Activated CD8-positive, alpha-beta memory T cell treated with anti-CD3 and anti-CD28 coated beads for 24 hours (primary cell): ENCODE measurements at places on chromosomes 1 and 21.

DNA sequence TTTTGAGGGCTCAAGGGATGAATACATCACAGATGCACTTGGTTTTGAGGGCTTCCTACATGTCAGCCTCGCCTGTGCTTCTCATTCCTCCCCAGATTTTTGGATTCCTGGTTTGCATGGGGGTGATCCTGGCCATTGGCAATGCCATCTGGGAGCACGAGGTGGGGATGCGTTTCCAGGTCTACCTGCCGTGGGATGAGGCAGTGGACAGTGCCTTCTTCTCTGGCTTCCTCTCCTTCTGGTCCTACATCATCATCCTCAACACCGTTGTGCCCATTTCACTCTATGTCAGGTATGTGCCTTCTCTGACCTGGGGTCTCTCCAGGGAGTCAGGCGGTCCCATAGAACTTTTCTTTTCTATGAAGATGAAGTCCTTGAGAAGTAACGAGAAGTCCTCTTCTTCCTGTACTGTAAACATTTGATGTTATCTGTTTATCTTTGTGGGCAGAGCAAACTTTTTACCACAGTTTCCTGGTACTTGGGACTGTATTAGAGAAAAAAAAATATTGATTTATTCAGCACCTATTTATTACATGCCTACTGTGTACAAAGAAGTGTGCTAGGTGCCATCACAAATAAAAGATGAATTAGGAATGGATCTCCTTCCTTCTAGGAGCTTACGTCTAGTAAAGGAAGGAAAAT is 12.0 kb downstream of the ATP8B2 start:
- no peak for DNase-seq

DNA sequence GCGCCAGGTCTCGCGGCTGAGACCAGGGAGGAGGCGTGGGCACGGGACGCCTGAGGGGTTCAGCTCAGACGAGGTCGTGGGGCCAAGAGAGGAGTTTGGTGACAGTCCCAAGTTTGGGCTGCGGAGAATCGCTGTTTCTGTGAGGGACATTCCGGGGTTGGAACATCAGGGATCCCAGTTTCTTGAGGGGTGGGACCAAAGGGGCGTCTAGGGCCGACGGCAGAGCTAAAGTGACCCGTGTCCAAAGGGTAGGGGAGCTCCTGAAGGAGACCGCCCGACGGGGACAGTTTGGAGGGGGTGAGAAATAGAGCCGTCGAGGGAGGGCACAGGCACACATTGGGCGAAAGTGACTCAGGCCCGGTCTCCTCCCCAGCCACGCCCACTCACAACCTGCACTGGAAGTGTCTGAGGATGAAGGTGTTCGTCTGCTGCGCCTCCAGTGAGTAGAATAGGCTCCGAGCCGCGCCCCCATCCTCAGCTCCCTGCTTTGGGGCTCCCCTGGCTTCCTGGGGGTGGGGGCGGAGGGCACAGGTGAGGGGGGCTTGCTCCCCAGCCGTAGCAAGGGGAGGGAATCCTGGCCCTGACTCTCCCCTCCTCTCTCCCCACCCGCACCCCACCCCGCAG is 7.0 kb downstream of the EFNA3 start:
- DNase-seq = peak; percentile 87

GRCh38 chr1:208089149-208089548 is 155.0 kb downstream of the PLXNA2 start:
- DNase-seq = no peak

- no peak for DNase-seq
These were observed 46.2 kb downstream of the L1TD1 start for GRCh38 chr1:62240651-62241370.

- no peak for DNase-seq
These were observed 16.3 kb upstream of the SARS1 start for GRCh38 chr1:109197158-109198042.

DNA sequence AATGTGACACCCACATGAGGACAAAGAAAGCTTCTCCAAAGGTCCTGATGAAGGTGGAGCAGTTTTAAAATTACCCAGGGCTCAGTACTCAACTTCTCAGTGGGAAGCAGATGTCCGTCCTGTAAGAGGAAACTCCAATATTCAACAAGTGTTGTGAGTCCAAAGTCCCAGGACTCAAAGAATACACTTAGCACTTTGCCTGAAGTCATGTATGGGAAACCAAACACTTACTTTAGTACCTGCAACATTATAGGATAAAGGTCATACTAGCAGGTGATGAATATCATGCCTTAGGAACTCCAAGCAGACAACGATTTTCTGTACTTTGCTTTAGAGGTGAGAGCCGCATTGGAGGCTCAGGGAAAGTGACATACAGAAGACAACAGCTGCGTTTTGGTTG is 37.2 kb upstream of the ST6GALNAC3 start:
- no peak for DNase-seq

- no peak for DNase-seq
These were observed 17.8 kb upstream of the HSD17B7 start for GRCh38 chr1:162772571-162773154.

DNA sequence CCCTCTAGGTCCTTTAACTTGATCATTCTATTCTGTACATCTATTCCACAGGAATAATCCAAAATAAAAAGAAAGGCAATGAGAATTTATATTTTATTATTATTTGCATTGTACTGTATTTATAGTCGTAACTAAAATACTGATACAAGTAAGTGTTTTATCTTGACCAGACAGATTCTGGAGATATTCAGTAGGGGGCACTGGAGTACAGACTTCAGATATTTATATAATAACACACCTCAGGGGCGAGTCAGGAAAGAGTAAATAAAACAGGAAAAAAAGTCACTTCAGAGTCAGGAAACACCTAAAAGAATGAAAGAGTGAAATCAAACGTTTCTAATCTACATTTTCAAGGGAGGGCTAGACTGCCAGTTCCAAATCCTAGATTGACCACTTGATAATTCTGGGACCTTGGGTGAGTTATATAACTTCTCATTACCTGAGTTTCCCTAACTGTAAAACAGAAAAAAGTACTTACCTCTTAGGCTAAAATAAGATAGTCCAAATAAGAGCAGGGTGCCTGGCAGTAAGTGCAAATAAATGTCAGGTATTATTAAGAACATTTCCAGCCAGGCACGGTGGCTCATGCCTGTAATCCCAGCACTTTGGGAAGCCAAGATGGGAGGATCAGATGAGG is 31.1 kb upstream of the MTF1 start:
- DNase-seq = no peak

DNA sequence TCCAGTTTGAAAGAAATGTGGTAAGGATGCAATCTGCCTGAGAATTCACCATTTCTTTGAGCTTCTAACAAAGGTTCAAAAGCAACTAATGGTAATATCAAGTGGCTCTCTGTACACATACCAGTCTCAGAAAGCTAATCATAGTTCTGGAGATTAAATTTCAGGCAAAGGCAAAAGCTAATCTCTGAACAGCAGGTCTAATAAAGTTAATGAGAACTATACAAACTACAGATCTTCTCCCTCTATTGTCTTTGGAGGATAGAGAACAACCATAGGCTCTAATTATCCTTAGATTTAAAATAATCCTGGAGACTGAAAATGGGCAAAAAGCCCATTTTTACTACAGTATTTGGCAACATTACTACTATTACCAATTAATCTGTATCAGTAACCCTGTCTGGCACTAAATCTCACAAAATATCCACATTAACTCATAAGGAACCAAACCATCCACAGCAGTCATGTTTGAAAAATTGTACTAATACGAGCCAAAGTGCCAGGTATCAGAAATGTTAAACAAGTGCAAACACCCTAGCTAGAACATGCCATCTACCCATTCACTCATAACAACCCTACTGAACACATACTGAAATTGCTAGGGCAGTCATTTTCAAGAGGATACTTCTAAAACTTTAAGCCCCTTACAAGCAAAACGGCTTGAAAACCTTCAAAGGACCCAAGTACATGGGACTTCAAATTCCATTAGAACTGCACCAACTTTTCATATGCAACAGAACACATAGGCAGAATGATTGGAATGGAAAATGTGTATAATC is 4.8 kb downstream of the DIPK1A start:
- no peak for DNase-seq

GRCh38 chr1:60130703-60131102 is 57.1 kb upstream of the C1orf87 start:
- no peak for DNase-seq

DNA sequence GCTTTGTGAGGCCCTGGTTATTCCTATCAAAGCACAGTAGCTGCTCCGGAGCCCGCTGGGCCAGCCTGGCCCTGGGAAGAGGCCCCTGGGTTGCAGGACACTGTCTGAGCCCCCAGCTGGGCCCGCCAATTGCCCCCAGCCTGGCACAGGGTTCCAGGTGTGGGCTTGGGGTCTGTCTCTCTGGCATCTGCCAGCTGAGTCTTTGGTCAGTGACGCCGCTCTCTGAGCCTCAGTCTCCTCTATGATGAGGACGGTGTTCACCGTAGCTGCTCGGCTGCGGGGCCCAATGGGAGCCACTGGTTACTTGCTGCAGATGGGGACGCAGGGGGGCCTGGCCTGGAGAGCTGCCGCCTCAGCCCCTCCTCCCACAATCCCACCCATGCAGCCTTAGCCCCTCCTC is 41.0 kb downstream of the TP73 start:
- DNase-seq = no peak

- no peak for DNase-seq
These were observed 50.9 kb upstream of the AJAP1 start for GRCh38 chr1:4603295-4604110.

GRCh38 chr1:159223004-159223403 is 18.3 kb downstream of the ACKR1 start:
- DNase-seq = no peak

GRCh38 chr1:244918421-244919319 is 54.3 kb upstream of the HNRNPU start:
- DNase-seq = peak; percentile 82

GRCh38 chr21:14694817-14695216 is 148.7 kb upstream of the SAMSN1 start:
- DNase-seq = no peak

- DNase-seq = no peak
These were observed 112.1 kb downstream of the PCNX2 start for GRCh38 chr1:233183226-233184020.

DNA sequence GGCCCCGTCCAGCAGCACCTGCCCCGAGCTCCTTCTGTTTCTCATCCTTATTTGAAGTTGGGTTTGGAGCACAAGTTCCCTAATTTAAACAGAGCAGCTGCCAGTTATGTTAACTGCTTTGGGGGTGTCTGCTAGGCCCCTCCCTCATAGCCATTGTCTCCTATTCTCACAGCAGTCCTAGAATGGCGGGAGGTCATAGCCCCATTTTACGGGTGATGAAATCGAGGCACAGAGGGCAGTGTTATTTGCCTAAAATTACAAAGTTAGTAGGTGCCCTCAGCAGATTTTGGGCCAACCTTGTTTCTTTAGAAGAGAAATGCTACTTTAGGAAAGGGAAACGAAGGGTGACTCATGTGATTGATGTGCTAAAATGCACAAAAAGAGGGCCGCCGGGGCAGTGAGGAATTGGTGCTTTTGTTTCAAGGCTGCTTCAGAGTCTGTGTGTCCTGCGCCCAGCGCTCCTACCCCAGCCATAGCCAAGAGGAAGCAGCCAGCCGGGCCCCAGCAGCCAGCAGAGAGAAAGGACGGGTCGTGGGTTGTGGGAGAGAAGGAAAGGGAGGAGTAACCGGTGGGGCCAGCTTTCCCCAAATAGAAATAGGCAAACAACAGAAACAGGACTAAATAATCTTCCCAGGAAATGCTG is 13.0 kb downstream of the VANGL1 start:
- no peak for DNase-seq

DNA sequence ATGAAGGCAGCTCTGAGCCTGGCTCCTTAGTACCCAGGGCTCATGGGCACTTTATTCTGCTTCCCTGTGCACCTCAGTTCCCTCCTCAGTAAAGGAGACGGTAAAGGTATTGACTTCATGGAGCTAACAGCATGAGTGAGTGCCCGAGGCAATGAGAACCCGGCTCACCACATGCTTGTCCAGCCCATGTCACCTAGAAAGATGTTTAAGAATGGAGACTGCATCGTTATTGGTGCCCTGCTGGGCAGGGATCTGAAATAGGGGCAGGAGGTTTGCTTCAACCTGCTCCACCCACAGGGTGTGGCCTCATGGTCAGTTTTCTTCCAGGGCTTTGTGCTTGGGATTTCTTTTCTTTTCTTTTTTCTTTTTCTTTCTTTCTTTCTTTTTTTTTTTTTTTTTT is 7.0 kb upstream of the KCNE1 start:
- DNase-seq = no peak

- DNase-seq = no peak
These were observed 12.5 kb downstream of the AGRN start for GRCh38 chr1:1032424-1032823.
